ENCODE measurements at places on chromosomes 4 and X.

DNA sequence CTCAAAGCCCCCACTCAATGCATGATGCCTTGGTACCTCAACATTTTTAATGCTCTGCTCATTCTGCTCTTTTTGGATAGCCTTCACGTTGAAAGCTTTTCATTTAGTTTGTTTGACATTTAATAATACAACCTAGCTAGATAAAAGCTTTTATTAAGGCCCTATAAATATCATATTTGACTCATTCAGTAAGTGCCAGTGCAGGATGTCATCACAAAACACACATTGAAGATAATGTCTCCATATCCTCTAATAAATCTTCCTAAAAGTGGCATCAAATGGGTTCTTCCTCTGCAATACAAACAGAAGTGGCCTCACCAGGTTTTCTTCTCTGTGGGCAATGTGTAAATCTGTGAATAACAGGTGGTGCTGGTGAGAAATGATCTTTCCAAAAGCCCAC lies 12.0 kb upstream of the PCYT1B start:
- no peak for DNase-seq
- no peak overlapping the region for H3K4me3 ChIP-seq
- no peaks in the 10 kb centered on the region for H3K36me3 ChIP-seq
- H3K27me3 ChIP-seq, result no peaks in the 10 kb centered on the region
- H3K27ac ChIP-seq, result no peak overlapping the region

- H3K27ac ChIP-seq, result no peak overlapping the region
- H3K4me3 ChIP-seq, result no peak overlapping the region
- no peaks in the 10 kb centered on the region for H3K27me3 ChIP-seq
- no peaks in the 10 kb centered on the region for H3K4me1 ChIP-seq
- no peak for DNase-seq
Measured at GRCh38 chr4:111535792-111536191, 609.5 kb upstream of the FAM241A start.

DNA sequence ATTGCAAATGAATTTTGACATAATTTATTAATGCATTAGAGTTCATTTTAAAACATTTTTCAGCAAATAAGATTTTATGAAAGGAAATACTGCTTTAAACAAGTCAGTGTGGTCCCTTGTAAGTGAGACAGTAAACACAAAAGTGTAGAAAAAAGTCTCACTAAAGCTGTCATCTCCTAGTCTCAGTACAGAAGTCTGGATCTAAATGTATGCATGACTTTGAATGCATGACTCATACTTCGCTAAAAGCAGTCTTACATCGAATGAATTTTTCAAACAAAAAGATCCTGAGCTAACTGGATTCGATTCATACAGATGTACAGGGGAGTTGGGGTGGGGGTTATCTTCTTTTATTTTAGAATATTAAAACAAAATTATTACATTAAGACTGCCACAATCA lies 207.4 kb upstream of the VCX start:
- H3K4me1 ChIP-seq, result 0 out of 2 replicates have a peak, but pooled peaks cover 2% of the 10 kb centered on the region
- H3K27me3 ChIP-seq, result no peaks in the 10 kb centered on the region
- no peak overlapping the region for H3K4me3 ChIP-seq
- DNase-seq, result no peak
- H3K27ac ChIP-seq, result no peak overlapping the region

DNA sequence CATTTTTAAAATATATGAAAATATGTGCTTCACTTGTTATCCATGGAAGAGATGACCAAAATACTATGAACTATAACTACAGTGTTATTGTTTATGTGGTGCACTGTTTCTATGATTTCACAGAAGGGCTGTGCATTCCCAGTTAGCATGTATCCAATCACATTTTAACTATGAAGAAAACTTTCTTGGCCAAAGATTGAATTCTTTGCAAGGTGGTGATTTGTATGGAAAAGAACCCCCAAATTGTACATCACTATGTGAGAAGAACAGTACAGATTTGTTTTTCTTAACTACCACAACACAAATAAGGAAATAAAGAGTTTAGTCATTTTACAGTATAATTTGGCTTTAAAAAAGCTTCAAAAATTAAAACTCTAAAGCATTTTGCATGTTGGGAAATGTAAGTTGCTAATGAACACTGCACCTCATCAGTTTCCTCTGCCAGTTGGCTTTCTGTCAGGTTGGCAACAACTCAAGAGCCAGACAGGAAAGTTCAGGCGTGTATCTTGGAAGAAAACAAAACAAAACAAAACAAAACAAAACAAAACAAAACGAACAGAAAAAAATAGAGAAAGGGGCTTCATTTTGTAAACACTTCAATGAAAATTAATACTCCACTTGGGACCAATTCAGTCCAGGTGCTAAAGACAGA lies 237.0 kb downstream of the SCFD2 start:
- no peak for DNase-seq
- H3K36me3 ChIP-seq, result no peaks in the 10 kb centered on the region
- no peaks in the 10 kb centered on the region for H3K4me1 ChIP-seq
- no peak overlapping the region for H3K4me3 ChIP-seq
- no peak overlapping the region for H3K27ac ChIP-seq
